ENCODE measurements at places on chromosomes 7 and 10. TPM values are rescaled to one million over a fixed set of nuclear protein-coding genes. Genes with fewer than 3 reads are reported as not detected.

REPIN1 gene
- total RNA-seq: 71.4 TPM

- DNase-seq: no peak
These were observed 34.5 kb upstream of the RBM20 start for GRCh38 chr10:110609605-110610004.

PIK3AP1 gene
- total RNA-seq: 3.0 TPM

DNA sequence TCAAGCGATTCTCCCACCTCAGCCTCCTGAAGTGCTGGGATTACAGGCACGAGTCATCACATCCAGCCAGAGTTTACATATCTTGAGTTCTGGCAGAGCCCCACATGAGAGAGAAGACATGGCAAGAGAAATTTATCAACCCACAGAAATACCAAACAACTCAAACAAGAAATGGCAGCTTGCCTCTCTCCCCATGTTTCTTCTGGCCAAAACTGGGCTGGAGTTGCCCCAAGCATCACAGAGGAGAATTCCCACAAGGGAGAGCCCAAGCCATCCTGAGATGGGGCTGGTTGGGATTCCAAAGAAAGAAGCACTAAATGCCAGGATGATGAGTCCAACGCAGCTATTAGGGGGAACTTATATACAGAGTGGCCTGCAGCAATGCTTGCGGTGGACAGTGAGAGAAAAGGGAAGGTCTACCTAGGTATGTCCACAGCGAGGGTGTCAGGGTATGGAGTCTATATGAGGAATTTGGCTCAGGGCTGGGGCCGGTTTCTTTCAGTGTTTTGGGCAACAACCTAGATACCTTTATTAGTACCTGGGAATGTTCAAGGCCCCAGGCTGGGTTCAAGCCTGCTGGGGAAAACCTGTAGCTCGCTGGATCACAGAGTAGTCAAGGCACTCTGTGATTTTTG lies 14.5 kb upstream of the PAX4 start:
- no peak for DNase-seq

GRCh38 chr7:98802088-98802780 lies 67.6 kb downstream of the TMEM130 start:
- no peak for DNase-seq

- DNase-seq: no peak
These were observed 26.9 kb downstream of the NUP205 start for GRCh38 chr7:135584362-135585353.

All from lower leg skin (tissue), 4 donors.